ENCODE measurements at places on chromosomes 4 and X.
A peak's percentile ranks its signal among the peaks of the same experiment; 100 is the strongest.

GRCh38 chr4:2804449-2804972 is 11.6 kb downstream of the SH3BP2 start:
- DNase-seq = no peak

- peak; percentile 46 for DNase-seq
Observed at GRCh38 chr4:15410750-15411149, 17.1 kb upstream of the C1QTNF7 start.

DNA sequence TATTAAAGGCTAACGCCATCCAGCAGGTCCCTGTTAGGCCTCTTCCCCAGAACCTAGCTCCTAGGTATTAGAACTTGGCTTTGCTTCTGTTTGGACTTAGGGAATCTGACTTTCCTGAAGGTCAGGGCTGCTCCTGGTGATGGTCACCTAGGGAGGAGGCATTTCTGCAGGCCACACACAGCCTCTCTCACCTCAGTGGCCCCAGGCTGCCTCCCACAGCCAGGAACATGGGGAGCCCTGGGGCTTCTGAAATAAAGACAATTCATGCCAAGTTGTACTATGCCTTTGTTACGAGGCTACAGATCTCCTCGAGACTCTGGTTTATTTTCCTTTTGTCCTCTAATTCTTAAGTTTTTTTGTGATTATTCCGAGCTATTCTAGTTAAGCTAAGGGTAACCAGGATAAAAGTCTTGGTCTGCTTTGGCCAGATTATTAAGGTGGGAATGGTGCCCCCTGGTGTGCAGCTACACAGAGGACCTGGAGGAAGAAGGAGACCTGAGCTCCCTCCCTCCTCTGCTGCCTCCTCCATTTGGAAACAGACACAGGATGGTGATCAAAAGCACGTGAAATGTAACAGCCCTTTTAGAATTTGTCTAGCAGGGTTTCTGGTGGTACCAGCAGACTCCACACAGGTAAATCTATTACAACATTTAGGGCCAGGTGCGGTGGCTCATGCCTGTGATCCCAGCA is 131.0 kb downstream of the DCLK2 start:
- peak; percentile 60 for DNase-seq

DNA sequence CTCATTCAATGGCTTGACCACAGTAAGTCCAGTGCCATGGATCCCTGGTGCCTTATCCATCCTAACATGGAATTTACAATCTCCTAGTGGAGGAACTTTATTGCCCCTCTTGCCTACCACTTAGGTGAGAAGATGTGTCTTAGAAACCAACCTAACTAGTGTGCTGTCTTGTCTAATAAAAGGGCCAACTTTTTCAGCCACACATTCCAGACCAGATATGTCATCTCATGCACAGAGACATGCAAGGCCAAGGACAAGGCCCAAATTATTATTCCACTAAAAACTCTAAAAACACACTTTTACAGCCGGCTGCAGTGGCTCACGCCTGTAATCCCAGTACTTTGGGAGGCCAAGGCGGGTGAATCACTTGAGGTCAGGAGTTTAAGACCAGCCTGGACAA is 10.6 kb upstream of the PRDX4 start:
- no peak for DNase-seq

DNA sequence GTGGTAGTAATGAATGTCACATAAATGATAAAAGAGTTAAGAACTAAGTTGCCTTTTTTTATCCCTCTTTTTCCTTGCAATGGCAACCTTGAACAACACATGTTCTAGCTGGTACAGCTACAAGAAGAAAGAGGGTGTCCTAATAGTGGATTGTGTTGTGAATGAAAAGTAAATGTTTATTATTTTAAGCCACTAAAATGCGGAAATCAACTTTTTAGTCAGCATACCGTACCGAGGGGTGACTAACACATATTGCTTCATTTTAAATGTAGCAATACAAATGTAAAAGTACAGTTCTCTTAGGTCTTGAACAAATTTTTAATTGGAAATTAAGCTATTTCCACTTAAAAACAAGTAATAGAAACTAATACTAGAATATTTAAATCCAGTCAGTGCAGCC is 17.7 kb upstream of the AP1AR start:
- no peak for DNase-seq

DNA sequence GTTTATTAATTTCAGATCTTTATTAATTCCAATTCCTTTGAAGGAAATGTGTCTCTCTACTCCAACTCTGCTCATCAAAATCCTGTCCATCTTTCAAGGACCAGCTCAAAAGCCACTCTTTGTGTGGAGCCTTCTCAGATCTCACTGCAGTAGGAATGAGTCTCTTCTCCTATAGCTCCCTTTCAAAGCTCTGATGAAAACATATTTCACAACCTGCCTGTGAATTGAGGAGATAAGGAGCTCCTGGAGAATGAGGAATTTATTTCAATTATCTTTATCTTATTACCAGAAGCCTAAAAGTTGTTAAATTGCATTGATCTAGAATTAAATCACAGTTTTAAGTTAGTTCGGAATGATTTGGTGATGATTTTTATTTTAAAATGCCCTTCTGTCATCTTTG is 92.6 kb upstream of the TRPC3 start:
- DNase-seq = no peak

GRCh38 chr4:48801016-48801715 is 21.1 kb upstream of the FRYL start:
- no peak for DNase-seq

DNA sequence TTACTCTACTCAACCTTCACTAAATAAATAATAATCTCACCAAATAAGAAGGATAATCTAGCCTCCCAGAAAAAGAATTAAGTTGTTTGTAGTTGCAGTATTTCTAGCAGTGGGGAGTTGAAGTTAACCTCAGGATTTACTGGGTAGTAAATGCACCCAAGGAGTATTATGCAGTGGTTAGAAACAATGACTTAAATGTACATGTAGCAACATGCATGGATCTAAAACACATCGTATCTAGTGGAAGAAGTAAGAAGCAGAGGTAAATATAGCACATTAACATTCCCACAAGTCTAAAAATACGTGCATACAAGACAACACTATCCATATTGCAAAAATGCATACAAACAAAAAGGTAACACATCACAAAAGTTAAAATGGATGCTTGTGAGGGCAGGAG is 44.2 kb upstream of the SMAD1 start:
- DNase-seq = no peak

GRCh38 chr4:147847751-147848590 is 116.1 kb downstream of the ARHGAP10 start:
- DNase-seq = no peak

GRCh38 chr4:40865696-40866095 is 115.9 kb downstream of the NSUN7 start:
- DNase-seq = no peak

- DNase-seq = peak; percentile 20
Observed at GRCh38 chrX:74422576-74423288, 1.4 kb downstream of the SLC16A2 start.

DNA sequence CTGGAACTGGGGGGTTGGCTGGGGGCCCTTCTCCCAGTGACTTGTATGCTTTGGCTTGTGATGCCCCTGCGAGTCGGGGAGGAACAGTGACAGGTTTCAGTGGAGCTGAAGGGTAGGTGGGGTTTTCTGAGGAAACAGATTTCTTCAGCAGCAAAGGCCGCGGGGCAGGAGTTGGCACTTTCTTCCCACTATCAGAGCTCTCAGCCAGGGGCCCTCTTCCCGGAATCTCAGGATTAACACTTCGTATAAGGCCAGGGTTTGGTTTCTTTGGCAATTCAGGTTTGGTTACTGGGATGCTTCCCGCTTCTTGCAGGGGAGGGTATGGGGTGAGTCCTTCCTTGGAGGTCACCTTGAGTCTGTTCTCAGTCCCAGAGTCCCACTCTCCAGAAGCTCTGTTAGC is 75.4 kb downstream of the RPS3A start:
- DNase-seq = no peak

DNA sequence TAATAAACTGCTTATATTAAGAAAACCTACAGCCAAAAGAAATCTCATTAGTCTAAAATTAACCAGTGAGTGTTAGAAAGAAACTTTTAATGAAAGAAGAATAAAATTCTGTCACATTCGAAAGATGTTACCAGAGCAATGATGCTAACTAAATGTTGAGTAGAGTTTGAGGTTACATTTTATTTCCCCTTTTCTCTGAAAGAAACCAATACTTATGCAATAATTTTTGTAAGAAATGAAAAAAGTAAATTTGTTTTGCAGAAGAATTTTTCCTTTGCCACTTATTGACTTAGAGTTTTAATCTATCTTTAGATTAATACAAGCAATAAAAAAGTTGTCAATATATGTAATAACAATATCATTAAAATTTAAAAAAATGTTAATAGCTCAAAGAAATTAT is 574.0 kb upstream of the GALNTL6 start:
- no peak for DNase-seq

GRCh38 chr4:56799161-56799759 is 22.2 kb downstream of the SPINK2 start:
- DNase-seq = no peak

DNA sequence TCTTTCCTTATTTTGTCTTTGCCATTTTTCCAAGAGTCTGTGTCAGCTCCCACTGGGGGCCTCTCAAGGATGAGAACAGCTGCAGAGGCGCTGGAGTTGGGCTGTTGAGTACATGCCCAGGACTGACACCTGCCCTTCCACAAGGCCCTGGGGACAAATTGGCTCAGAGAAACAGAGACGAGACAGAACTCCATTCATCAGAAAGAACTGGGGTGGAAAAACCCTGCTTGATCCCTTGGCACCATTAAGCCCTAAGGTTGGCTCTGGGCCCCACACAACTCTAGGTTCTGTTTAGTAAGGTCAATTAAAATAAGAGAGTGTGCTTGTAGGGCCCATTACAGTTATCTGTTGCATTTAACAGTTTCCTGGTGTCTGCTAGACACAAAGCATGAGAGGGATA is 63.6 kb downstream of the DCX start:
- DNase-seq = no peak

DNA sequence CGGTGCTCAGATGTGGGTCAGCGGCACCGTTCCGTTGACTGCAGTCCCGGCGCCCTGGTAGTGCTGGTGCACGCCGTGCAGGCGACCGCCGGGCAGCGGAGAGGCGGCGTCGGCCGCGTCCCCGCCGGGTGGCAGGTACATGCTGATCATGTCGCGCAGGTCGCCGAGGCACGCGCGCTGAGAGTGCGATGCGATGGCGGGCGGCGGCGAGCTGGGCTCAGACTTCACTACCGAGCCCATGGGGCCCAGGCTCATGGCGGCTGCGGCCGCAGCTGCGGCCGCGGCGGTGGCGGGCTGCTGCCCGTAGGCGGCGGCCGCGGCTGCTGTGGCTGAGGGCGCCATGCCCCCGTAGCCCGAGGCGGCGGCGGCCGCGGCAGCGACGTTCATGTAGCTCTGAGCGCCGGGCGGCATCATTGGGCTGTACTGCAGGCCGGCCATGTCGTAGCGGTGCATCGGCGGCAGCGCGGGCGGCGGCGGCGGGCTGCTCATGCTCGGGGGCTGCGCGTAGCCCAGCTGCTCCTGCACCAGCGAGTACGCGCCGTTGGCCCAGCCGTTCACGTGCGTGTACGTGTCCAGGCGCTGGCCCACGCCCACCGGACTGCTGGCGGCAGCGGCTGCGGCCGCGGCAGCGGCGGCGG is 1.0 kb downstream of the SOX3 start:
- DNase-seq = no peak

GRCh38 chr4:124874172-124874450 is 161.6 kb upstream of the ANKRD50 start:
- DNase-seq = no peak

DNA sequence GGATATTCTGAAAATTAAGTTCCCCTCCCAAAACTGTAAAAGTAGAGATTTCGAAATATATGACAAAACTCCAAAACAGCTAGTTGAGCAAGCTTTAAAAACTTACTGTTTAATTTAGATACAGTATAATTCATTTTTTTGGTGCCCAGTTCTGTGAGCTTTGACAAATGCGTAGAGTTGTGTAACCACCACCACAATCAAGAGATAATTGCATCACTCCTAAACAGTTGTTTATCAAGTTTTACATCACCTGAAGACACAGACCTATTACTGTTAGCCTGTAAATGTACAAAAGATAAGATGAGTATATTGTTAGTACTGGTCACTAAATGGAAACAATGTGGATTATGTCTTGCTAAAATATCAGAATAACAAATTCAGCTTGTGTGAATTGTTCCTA is 62.3 kb downstream of the ALG13 start:
- no peak for DNase-seq

DNA sequence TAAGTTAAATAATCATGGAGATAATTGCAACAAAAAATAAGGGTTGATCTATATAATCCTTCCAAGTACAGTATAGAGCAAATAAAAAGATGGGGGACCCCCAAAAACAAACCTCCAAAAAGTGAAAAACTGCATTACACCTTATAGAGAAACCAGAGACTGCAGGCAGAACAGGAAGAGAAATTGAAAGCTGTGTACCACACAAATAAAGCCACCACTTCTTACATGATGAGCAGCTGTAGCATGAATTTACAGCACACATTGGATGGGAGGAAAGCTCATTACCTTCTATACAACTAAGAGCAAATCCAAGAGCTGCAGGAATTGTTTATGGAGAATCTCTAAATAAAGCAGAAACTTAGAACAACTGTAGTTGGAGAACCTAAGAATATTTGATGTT is 152.4 kb upstream of the PDE5A start:
- DNase-seq = no peak

DNA sequence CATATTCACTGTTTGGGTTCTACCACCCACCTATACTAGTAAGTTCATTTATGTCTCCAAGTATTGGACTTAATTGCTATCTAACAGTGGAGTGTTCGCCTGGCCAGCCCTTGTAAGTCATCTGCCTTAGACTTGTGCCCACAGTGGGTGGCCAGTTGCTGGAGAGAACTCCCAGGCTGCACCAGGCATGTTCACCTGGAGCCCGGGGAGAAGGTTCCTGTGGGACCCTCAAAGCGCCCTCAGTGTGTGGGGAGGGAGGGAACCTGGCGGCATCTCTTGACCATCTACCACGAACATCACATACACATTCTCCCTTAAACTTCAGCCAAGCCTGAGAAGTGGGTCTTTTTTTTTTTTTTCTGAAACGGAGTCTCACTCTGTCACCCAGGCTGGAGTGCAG is 138.1 kb downstream of the CPZ start:
- no peak for DNase-seq

DNA sequence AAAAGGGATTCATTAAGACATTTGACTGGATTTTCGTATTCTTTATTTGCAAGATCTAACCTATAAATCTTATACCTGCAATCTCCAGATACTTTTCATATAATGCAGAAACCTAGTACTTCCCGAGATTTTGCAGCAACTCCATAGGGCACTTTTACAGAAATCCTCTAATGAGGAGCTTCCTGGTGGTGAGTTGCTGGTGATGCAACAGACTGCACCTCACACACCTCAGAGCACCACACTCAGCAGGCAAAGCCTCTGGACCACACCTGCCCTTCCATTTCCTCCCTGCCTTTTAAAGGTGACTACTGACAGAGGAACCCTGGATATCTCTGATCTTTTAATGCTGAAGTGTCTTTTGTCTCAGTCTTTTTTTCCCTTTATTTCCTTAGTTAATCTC is 289.4 kb downstream of the TRAM1L1 start:
- DNase-seq = no peak

DNA sequence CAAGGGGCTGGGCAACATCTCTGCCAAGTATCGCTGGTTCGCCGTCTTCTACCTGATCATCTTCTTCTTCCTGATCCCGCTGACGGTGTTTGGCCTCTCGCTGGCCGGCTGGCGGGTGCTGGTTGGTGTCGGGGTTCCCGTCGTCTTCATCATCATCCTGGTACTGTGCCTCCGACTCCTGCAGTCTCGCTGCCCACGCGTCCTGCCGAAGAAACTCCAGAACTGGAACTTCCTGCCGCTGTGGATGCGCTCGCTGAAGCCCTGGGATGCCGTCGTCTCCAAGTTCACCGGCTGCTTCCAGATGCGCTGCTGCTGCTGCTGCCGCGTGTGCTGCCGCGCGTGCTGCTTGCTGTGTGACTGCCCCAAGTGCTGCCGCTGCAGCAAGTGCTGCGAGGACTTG is 20.6 kb downstream of the SLC34A2 start:
- no peak for DNase-seq
